ENCODE measurements at places on chromosomes 6 and 20.

- no peak for DNase-seq
Observed at GRCh38 chr6:134819863-134820800, 129.8 kb downstream of the ALDH8A1 start.

DNA sequence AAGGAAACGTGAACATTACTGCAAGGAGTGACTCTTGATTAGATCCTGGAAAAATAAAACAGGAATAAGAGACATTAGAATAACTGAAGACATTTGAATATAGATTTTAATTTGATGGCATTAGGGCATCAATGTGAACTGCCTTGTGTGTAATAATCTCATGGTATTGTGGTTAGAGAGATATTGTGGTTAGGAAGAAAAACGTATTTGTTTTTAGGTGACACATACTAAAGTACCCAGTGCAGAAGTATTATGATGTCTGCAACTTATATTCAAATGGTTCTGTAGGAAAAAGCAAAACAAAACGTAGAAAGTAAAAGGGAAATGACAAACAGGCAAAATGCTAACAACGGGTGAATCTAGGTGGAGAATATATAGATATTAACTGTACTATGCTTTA is 65.9 kb upstream of the OGFRL1 start:
- DNase-seq, result no peak

GRCh38 chr6:55794136-55794812 is 81.1 kb downstream of the BMP5 start:
- DNase-seq, result no peak

DNA sequence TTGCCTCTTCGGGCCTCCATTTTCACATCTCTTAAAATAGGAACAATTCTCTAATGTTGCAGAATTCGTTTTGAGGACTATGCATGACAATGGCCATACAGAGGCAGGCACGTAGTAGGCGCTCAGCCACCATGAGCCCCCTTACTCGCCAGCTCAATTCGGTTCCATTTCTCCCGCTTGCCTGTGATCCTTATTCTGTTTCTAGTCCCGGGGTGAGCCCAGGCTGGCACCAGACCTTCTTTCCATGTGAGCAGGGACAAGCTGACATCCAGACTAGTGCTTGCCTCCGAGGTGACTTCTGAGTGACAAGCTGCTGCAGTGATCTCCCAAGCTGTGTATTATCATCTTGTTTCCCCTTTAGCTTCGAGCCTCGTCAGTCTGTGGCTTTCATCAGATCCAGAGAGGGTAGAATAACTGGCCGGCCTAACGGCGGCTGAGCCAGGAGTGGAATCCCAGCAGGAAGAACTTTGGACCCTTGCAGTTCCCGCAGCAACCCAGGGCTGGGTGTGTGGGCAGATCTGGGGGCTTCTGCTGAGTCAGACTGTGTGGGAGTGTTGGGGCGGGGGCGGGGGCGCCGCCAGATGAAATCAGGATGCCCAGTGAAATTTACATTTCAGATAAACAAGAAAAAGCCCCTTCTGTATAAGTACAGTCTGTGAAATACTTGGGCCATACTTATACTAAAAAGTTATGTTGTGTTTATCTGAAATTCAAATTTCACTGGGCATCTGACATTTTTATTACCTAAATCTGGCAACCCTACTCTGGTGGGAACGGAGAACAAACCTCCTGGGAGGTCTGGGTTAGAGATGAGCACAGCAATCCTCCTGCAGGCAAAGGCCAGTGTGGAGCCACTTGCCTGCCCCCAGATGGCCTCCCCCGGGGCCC is 10.9 kb downstream of the BANF2 start:
- DNase-seq, result no peak

- no peak for DNase-seq
Observed at GRCh38 chr6:19050765-19051164, 663.6 kb downstream of the RNF144B start.

- peak; percentile 71 for DNase-seq
Observed at GRCh38 chr20:43736588-43737158, 9.9 kb upstream of the GTSF1L start.

DNA sequence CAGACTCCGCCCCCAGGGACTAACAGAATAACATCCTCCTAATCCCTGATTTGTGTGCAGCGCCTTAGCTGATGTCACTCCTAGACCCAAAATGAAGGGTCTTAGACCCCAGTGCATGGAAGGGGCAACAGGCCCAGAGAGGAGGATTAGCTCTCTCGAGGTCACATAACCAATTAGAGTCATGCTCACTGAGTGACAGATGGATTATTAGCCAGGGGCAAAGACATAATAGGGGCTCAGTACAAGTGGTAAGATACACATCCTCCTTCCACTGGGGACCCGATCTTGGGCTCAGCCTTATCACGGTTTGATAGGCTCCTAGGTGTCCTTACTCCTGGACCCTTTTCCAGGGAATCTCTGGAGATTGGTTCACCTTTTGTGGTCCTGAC is 858 bp downstream of the TP53INP2 start:
- DNase-seq, result no peak

- no peak for DNase-seq
Observed at GRCh38 chr20:59733351-59733750, 129.0 kb downstream of the PHACTR3 start.

DNA sequence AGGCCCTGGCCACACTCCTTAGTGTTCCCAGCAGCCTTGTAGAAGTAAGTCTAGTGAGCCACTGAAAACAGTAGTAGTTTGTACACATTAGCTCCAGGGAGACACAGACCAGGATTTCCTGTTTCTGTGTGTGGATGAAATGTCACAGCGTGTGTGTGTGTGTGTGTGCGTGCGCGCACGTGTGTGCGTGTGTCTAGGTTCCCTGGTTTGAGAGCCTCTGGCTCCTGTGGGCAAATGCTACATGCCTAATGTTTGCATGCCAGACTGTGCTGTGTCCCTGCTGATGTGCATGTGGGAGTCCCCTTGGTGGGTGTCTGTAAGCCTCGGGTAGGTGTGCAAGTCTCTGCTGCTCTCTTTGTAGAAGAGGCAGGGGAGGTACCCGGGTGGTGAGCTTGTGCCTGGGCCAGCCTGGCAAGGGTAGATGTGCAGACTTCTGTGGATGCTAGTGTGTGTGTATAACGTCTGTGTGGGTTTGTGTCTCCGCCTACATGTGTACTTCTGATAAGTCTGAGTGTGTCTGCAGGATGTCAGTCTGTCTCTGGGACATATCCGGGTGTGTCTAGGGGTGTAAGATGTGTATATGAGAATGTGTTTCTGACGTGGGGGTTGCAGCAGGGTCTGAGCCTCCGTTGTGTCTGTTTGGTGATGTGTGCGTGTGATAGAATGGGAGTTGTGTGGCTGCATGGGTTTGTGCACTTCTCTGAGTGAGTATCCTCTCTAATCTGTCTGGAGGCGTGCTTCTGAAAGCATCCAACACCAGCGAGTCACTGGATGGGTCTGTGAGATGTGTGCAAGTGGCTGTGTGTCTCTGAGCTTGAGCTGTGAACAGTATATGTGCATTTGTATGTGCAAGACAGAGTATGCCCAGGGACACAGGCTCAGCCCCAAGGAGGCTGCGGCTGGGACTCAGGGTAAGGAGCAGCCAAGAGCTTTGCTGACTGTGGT is 19.0 kb upstream of the TLDC2 start:
- peak; percentile 63 for DNase-seq
